ENCODE measurements at places on chromosomes 12 and 14. TPM values are rescaled to one million over a fixed set of nuclear protein-coding genes. Genes with fewer than 3 reads are reported as not detected.

GRCh38 chr14:52792097-52792415 lies 649 bp upstream of the GNPNAT1 start:
- no peak for DNase-seq

DNA sequence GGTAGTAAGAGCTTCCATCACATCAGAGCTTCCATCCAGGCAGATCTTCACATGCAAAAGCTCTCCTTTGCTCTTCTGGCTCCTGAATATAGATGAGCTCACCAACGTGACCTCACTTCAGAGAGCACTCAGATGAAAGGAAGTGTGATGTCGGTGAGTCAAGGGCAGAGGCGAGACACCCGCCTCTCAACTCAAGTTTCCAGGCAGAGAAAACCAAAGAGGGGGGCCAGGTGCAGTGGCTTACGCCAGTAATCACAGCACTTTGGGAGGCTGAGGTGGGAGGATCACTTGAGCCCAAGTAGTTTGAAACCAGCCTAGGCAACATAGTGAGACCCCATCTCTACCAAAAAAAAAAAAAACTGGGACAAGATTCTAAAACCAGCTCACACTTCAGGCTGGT lies 126.9 kb downstream of the DUSP6 start:
- no peak for DNase-seq

The TRHDE gene
- 3.0 TPM for polyA plus RNA-seq

DNA sequence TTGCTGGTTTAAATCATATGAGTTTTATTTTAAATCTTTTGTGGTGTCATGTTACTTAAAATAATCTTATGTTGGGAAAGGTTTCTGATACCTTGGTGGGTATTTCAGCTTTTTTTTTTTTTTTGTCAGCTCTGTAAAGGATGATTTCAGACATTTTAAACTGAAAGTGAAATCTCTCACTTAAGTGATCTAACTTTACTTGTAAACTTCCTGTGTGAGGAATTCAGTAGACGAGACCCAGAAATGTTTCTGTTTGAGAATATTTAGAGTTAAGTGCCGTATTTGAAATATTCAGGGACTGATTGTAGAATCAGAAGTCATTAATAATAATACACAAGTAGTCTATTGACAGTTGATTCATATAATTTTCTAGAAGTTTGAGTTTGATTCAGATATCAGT lies 37.8 kb downstream of the PROX2 start:
- no peak for DNase-seq

DNA sequence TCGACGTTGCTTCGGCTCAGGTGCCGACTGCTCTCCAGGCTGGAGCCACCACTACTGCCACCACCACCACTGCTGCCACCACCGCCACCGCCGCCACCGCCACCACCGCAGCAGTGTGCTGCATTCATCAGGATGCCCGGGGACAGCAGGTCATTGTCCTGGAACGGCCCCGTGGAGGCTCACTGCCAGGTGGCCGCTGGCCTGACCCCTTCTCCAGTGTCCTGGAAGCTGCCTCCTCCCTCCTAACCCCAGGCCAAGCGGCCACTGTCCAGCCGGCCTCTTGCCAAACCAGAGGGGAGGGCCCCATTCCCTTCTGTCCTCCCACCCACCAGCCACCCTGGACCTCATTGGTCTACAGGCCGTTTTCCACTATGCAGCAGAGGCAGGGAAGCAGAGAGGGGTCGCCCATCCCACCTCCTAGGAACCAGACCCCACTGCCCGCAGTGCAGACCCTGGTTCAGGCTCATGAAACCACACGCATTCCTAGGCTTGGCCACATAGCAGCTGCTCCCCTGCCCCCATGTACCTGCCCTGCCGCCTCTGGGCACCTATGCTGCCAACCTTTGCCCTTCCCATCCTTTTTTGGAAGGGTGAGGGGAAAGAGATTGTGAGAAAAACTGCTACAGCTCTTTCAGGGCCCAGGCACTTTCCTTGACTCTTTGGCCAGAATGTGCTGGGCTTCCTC lies 15.2 kb downstream of the ARL6IP4 start:
- no peak for DNase-seq

GRCh38 chr14:61570549-61571290 lies 124.6 kb upstream of the HIF1A start:
- no peak for DNase-seq

DNA sequence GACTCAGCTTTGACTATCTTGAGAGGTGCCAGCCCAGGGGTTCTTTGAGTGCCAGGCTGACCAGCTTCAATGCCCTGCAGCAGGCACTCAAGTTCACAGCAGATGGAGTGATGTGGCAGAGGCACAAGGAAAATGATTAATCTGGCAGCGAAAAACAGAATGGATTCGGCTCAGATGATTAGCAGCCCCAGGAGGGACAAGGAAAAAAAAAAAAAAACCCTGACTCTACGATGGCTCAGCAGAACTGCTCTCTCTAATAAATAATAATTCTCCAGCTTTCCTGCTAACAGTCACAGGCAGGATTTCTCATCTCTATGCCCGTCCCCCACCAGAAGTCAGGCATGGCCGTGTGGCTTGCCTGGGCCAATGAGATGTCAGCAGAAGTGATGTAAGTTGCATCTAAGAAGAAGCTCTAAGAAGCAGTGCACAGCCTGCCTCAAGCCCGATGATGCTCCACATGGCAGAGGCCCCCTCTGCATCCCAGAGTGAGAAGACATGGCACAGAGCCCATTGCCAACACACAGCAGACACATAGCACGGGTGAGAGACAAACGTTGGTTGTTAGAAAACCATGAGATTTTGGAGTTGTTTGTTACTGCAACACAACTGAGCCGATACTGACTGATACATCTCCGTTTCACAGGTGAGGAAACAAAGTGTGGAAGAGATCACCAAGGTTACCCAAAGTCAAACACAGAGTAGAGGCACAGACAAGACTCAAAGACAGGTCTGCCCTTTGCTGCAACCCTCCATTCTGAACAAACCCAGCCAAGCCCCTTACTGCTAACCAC lies 111.0 kb downstream of the SCARB1 start:
- no peak for DNase-seq

GRCh38 chr12:124776125-124776513 lies 87.5 kb downstream of the SCARB1 start:
- no peak for DNase-seq

Measured in muscle of arm (tissue), 14 donors.